T-helper 9 cell (primary cell): ENCODE measurements at places on chromosomes 2 and 18.

GRCh38 chr18:58201733-58202730 is 158.0 kb downstream of the NEDD4L start:
- DNase-seq, result no peak

DNA sequence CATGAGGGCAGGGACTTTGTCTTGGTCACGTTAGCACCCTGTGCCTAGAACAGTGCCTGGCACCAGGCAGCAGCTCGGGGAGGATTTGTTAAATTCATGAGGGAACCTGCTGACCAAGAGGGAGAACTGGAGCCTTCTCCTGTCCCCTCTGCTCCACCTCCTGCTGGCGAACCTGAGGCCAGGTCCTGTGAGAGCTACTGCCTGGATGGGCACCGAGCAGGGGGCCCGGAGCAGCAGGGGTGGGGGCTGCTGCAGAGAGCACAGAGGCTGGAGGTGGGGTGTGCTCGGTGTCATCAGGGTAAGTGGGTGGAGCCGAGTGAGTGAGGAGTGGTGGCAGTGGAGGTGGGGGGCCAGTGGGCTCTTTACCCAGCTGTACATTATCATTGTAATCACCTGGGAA is 52.1 kb upstream of the FAHD2A start:
- DNase-seq, result no peak

DNA sequence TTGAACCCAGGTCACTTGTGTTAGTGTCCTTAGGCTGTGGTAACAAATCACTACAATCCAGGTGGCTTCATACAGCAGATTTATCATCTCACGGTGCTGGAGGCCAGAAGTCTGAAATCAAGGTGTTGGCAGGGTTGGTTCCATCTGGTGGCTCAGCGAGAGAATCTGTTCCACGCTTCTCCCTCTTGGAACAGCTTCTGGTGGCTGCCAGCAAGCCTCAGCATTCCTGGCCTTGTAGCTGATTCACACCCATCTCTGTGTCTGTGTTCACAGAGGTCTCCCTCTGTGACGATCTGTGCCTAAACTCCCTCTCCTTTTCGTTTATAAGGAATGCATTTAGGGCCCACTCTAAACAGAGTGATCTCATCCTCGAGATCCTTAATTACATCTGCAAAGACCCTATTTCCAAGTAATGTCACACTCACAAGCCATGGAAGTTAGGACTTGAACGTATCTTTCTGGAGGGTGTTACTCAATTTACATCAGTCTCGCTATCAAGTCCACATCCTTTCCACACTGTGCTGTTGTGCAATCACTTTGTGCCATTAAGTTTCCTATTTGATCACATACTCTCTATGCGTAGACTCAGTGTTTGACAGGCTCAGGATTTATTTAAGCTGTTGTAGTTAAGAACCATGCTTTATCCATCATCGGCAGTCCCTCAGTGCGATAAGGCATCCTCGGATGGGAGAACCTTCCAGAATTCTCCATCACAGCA is 164.4 kb downstream of the SOCS6 start:
- no peak for DNase-seq

- DNase-seq, result no peak
These were observed 20.9 kb upstream of the GPR45 start for GRCh38 chr2:105220604-105221003.

GRCh38 chr18:65411061-65411460 is 339.8 kb upstream of the CDH7 start:
- no peak for DNase-seq

DNA sequence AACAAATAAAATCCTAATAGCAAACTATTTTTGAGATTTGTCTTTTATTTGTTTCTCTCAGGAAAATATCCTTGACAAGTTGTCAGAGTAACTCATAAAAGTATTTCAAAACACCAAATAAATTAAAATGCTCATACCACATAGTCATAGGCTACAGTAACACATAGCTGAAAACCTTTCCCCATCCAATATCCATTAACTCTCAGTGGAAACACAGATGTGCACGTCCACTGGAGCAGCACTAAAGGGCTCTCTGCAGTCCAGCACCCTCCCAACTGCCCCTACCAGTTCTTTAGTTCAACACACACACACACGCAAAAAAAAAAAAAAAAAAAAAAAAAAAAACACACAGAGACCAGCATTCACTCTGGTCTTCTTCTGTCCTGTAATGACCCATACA is 879 bp upstream of the XDH start:
- DNase-seq, result no peak

- DNase-seq, result no peak
These were observed 88.0 kb downstream of the SMAD7 start for GRCh38 chr18:48862678-48863270.

DNA sequence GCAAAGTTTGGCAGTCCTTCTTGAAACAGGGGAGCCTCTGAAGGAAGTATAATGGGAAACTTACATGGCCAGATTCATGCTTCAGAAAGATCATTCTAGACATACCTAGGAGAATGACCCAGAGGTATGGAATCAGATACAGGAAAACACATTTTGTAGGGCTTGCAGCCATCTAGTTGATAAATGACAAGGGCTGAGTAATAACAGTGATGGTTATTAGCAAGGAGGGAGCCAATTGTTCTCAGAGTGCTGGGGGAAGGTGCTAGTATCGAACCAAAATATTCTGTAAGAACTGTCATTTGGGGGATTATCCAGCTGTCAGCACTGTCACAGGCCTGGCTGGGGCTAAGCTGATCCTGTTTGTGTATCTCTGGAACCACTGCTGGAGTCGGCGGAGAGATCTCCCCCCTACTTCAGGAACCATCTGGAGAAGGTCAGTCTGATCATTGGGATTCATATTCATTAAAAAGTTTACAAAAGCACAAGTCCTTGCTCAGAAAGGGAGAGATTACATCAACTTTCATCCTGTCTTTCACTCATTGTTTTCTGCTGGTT is 113.8 kb upstream of the THSD7B start:
- no peak for DNase-seq

- no peak for DNase-seq
These were observed 366.0 kb upstream of the CNTNAP5 start for GRCh38 chr2:123659120-123659519.

GRCh38 chr18:21105936-21106335 is 5.7 kb downstream of the ROCK1 start:
- DNase-seq, result no peak

DNA sequence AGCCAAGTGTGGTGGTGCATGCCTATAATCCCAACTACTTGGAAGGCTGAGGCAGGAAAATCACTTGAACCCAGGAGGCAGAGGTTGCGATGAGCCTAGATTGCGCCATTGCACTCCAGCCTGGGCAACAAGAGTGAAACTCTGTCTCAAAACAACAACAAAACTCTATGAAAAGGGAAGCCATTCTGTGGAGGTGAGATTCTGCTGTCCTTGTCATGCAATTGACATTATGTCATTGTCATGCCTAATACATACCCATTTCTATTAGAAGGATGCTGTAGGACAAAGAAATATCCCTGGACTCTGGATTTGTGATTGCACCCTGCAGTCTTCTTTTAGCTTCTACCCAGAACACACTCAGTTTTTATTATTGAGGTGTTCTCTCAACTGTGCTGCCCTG is 8.6 kb downstream of the RASGRP3 start:
- DNase-seq, result no peak

DNA sequence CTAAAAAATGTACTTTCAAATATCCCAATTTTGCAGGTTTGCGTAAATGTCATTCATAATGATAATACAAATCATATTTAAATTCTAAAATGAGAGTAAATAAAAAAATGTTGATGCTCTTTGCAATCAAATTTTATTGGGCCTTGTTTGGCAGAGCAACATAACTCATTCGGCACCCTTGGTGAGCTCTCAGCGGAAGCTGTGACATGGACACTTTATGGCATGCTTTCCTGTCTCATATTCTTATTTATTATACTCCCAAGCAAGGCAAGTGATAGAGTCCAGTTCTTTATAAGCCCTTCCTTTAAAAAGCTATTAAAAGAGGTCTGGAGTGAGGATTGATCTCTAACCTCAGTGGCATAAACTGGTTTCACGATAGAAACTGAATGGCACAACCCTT is 1493.2 kb upstream of the NXPH2 start:
- DNase-seq, result no peak

DNA sequence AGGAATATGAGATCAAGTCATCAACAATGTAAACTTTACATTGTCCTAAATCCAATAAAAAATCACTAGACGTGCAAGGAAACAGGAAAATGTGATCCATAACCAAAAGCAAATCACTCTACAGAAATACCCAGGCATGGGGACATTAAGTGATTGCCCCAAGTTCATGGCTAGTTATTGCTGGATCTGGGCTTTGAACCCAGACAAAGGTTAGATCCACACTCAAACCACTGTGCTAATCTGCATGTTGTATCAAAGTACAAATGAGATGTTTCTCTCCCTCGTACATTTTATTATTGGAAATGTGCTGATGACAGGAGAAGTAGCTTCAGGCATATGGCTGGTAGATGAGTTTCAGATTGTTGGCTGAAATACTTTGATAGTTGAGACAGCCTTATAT is 2.7 kb upstream of the ARL5A start:
- no peak for DNase-seq

- DNase-seq, result no peak
These were observed 3.4 kb upstream of the HOXD4 start for GRCh38 chr2:176147800-176148496.

GRCh38 chr2:191051177-191051576 is 37.2 kb upstream of the STAT1 start:
- DNase-seq, result no peak

DNA sequence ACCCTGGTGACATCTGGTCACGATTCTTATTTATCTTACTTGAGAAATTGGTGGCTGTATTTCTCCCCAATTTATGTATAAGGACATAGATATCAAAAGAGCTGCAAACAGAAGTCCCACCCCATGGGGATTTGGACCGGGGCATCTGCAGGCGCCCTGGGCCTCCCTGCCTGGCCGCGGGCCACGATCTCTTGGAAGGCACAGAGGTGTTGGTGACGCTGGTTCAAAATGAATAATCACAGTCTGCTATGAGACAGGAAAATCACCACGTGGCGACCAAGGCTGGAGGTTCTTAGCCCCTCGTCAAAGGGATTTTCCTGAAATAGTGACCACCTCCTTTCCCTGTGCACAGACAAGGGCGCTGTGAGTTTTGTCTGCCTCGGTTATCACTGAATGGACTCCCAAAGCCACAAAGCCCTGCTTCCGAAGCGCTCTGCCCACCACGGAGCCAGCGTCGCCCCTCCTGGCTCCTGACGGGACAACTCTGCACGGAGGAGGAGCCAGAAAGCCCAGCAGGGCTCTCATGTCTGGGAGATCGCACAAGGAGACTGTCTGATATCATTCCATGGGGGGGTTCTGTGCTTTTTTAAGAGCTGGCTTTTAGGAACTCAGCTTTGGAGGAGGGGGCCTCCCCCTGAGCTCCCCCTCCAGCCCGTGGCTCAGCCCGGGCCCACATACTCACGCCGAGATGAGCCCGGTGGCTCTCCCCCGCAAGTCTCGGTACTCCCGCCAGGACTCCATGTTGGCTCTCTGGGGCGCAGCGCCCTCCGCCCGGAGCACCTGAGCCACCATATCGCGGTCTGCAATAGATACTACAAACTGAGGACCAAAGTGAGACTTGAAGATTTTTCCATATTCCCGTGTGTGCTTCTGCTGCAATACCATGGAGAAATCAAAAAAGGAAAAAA is 14.6 kb downstream of the CYP27C1 start:
- DNase-seq, result no peak

GRCh38 chr2:101140237-101140636 is 10.9 kb downstream of the TBC1D8 start:
- DNase-seq, result no peak

DNA sequence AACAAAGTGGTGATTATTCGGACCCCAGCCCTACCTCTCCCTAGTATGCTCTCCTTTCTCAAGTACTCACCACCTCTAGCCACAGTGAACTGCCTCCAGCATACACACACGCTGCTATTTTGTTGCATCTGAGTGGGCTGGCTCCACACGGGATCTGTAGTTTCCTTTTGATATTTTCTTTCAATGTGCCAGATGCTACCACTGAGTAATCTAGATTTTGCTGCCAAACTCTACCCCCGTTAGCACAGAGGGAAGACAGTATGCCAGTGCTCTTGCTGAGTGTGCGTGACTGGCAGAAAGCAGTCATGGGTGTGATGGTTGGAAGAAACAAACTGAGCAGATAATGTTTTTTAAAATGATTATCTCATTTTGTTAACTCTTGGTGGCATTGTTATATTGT is 11.6 kb downstream of the CFLAR start:
- no peak for DNase-seq

- DNase-seq, result no peak
These were observed 26.0 kb downstream of the MAP4K4 start for GRCh38 chr2:101723371-101724124.

DNA sequence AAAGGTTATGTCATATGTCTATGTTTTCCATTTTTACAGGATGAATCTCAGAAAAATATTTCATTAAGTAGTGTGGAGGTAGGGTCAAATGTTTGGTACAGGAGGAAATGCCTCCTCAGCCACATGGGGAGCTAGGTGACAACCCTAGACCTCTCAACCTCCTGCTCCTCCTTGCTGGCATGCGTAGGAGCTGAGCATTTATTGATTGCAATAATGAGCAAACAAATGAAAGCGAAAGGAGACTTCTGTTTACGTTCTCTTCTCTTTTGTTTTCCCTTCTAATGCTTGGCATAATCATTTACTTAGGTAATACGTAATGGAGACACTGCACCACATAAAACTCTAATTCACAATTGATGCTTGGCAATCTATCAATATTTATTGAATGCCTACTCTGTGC is 95.1 kb upstream of the CCBE1 start:
- no peak for DNase-seq

DNA sequence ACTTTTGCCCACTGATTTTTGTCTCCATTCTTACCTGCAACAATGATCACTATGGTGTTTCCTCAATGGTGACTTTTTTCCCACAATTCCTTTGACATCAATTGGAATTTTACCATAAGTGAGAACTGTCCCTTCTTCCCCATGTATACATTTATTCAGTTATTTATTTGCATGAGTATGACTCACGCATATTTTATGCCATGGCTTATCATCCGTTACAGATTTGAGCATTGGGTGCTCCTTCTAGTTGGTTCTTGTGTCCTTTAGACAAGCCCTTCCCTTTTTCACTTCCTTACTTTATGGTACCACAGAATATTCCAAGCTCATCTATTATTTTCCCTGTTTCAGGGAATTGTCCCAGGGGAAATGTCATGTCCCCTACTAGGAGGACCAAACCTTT is 7.6 kb downstream of the COX5B start:
- DNase-seq, result no peak

DNA sequence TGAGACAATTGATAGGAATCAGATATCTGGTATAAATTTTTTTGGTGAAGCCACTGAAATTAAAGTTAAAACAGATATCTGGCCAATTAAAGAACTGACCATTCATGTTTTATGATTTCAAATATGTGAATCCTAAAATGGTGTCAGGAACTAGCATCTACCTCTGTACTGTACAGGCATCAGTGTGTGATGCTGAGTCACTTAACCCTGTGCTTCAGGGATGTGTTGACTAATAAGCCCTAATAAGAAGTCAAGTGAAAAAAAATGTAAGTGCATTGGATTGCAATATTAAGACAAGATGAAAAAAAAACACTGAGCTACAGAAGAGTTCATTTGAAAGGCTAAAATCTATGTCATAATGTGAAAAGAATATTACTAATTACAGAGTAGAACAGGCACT is 9.1 kb upstream of the UNC80 start:
- DNase-seq, result no peak
